NCI-H187 treated with DMSO at 0.1 percent for 48 hours (cell line): ENCODE measurements at places on chromosomes 4 and X.

DNA sequence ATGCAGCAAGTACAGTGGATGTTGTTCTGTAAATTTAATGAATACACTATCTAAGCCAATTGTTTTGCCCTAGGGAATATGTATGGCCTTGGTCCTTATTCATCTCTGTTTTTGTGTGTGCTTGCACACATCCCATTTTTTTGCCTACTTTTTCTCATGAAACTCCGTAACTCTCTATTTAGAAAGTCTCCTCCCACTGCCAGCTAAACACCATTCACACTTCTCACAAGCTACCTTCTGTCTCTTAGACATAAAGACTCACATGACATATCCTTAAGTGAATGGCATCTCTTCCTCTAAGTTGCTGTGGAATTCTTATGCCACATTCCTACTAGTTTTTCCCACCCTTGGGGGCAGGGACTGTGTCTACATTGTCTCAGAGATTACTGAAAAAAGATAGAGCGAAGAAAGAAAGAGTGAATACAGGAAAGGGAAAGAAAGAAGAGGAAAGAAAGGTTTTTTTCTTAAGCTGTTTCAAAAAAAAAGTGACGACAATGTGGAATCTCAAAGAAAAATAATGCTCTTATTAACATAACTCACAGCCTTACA, 117.5 kb downstream of the ATG4A start:
- no peak for DNase-seq

DNA sequence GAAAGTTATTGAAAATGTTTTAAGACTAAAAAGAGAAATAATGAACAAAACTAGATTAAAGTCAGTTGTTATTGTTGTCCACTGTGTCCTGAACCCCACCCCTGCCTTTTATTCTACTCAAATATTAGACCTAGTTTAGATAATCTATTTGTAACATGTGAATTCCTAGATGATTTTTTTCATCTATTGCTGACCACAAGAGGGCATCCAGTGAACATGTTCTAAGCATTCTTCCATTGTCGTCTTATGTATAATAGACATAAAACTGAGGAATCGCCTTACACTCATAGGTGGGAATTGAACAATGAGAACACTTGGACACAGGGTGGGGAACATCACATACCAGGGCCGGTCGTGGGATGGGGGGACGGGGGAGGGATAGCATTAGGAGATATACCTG, 36.4 kb upstream of the HPRT1 start:
- no peak for DNase-seq

DNA sequence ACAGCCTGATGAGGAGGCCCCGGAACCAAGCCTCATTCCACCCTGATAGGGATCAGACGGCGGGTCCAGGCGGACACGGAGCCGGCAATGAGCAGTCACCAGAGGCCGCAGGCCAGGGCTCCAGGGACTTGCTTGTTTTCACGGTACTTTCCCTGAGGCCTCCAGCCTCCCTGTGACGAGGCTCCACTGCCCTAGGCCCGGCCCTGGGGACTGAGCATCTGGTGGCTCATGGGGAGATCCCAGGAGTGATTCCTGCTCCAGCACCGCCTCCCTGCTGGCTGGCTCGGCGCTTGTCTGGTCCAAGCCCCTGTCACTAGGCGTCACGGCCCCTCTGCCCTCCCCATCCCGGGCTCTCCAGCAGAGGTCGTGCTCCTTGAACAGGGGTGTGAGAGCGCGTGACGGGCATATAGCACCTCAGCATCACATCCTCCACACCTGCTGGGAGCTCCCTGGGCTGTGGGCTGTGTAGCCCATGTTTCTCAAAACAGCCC, 14.1 kb downstream of the HTRA3 start:
- no peak for DNase-seq

DNA sequence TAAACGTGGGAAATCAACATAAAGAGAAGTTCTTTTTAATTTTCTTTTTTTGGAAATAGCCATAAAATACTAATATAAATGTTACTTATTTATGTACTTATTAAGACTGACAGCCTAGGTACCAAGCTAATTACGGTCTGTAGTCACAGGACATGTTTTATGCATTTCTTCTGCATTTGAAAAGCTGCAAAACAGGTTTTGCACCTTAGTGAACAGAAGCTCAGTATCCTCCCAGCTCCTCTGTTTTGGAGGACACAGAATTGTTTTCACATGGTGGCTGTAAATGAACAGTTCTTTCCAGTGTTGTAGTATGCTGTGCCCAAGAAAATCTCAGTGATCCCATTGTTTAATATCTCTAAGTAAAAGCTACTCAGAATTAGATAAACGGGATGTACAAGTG, 1788.0 kb upstream of the TENM3 start:
- DNase-seq = no peak

DNA sequence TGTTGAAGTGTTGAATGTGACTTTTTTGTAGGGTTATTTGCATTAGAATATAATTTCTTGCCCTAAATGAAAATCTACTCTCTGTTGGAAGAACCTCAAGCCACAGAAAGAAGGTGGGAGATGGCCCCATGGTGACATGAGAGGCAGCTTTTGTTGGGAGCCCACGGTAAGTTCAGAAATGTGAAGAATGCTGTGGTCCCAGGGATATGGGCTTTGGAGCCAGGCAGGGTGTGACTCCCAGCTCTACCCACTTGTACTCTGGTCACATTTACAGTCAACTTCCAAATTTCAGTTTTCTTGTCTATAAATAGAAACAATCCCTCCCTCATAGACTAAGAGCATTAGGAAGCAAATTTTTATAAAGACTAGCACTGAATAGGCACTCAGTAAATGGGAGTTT, 177.8 kb downstream of the RAB28 start:
- DNase-seq = no peak

DNA sequence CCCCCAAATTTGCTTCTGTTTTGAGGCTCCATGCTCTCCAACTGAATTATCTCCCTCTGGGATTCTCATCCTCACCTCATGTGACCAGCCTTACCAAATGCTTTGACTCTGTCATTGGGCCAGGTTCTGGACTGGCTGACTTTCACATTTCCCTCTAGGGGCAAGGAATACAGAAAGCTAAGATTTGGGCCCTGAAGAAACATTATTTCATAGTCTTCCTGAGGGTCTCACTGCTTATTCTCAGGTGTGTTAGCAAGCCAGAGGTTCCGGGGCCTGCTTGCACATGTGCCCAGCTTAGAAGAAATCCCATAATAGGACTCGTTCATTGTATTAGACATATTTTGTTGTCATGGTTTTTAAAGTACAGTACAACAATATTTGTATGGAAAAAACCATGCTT, 62.6 kb upstream of the TEX13D start:
- DNase-seq = no peak

- DNase-seq = no peak
These were observed 32.6 kb downstream of the RELL1 start for GRCh38 chr4:37653601-37654000.

GRCh38 chr4:54274795-54275665, 45.9 kb downstream of the PDGFRA start:
- DNase-seq = no peak

GRCh38 chrX:40414335-40414734, 166.4 kb upstream of the ATP6AP2 start:
- no peak for DNase-seq

- no peak for DNase-seq
These were observed 420 bp downstream of the TSC22D3 start for GRCh38 chrX:107775000-107775733.

DNA sequence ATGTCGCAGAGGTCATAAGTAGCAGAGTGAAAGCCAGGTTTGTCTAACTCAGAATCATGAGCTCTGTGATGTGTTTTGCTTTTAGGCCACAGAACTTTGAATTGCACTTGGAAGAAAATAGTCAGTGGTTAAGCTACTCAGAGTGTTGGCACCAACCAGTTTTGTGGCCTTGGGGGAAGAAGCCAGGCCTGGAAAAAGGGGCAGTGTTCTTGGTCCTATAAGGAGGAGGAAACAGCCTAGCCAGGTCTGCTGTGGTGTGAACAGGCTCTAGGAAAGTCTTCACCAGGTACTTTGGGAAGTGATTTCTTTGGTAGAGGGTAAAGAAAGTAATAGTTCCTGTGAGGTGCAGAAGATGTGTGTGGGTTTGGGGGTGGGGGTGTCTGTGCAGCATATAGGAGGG, 49.2 kb downstream of the FHIP1A start:
- no peak for DNase-seq

GRCh38 chr4:96599752-96600151, 759.9 kb downstream of the PDHA2 start:
- DNase-seq = no peak

- no peak for DNase-seq
These were observed 11.3 kb upstream of the MFAP3L start for GRCh38 chr4:170037481-170037880.

DNA sequence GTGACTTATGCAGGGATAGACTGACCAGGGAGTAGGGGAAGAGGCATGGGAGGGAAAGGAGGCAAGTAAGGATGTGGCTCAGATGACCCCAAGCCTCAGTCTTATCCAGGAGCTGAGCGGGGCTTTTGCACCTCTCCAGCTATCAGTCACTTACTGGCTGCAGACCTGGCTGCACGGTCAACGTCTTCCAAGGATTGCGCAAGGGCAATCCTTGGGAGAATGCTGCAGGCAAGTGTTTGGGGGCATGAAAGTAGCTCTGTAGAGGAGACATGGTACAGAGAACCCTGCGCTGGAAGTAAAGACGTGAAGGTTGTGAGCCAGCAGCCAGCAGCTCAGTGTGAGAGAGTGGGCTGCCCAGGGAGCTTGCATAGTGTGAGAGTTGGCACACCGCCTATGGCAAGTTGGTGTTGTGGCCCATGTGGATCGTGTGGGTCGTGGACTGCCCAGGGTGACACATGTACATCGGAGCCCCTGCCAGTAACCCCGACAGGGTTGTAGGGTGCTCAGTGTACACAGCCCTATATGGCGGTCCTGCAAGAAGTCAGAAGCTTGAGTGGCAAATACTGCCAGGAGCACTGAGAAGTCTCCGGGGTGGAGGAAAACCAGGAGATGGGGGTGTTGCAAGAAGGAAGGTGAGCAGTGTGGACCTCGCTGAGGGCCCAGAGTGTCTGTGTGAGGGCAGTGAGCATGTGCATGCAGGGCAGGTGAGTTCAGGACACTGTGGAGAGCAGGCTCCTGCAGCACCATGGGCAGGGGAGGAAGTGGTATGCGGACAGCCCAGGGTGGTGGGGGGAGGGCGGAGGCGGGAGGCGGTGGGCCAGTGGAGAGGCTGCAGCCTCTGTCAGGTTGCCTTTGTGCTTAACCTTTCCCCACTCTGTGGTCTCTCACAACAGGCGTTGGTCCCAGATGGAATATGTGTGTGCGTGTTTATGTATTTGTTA, 50.9 kb downstream of the KIT start:
- DNase-seq = no peak

DNA sequence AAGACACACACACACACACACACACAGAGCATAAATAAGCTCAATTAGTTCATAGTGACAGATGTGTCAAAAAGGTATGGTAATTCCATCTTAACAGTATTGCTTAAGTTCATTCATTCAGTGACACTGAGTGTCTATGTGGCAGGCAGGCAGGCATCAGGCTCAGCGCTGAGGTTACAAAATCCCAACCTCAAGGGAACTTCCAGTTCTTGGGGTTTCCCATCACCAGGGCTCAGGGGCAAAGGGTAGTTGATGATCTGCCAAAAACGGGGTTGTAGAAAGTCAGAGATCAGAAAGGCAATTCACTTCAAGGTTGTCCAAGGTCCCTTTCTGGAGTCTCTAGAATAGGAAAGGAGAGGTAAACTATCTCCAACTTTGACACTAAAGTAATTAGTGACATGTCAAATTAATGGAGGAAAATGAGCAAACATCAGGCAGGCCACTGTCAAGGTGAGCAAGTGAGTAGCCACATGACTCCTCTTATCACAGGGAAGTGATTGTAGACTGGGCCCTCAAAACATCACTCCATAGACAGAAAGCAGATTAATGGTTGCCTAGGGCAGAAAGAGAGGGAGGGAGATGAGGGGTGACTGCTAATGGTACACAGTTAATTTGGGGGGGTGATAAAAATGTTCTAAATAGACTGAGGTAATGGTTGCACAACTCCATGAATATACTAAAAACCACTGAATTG, 41.8 kb downstream of the GPC4 start:
- no peak for DNase-seq

DNA sequence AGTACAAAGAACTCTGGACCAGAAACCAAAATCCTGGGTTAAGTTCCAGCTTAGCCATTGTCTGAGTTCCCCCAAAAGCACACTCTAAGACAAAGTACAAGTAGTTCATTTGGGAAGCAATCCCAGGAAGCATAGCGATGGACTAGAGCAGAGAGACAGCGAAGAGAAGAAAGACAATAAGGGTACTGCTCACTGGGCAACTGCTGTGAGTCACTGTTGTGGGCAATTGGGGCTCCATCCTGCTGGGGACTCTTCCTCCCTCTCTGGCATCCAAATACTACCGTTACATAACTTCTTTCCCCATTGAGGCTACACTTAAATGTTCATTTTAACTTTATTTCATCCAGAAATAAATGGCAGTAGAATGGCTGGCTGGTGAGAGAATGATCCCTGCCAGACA, 14.1 kb downstream of the SRPX start:
- no peak for DNase-seq

DNA sequence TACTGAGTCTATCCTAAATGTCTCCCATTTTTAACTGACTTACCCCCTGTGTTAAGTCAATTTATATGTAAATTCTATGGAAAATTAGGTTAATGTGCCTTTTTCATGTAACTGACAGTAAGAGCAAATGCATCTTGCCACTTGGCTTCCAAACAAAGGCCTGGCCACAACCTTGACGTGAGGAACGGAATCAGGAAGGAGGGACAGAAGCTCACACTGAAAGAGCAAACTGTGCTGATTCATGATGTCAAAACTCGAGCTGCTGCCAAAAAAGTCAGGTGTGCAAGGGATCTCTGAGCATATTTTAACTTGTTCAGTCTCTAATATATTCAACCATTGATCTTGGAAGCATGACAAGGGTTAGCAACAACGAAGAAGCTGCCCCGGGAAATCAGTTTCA, 35.8 kb downstream of the GPM6A start:
- DNase-seq = no peak

GRCh38 chr4:119833611-119834010, 205.0 kb upstream of the PDE5A start:
- no peak for DNase-seq

DNA sequence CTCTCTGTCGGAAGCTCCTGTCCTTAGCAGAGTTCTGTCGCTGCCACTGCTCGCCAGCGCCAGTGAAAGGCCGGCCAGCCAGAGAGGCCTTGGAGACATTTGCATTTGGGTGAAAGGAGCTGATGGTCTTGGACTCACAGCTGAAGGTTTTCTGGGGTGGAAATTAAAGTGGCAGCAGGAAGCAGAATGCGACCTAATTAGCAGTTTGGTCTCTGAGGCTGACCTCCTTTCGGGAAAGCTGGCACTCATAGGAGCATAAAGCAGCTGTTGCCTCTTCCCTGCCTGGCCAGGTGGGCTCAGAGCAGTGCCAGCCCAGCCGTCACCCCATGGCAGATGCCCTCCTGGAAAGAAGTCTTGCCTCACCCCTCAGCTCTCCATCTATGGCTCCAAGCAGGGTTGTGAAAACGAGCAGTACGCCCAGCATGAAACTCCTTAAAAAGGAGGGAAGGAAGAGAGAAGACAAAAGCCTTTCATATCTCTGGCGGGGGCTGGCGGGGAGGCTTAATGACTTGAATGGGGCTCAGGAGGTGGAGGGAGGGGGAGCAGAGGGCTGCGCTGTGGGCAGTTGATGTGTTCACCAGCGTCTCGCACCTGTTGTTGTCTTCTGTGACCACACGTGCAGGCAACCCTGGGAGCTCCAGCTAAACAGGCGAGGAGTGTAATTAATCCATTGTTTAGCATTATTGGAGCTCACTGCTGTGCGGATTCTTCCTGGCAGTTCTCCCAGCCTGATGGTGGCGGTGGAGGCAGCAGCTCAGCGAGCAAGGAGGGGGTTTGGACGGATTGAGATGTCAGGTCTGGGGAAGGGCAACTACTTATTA, 264.0 kb downstream of the MID1IP1 start:
- DNase-seq = peak; percentile 0
